Esophagus mucosa (tissue), 1 donor: ENCODE measurements at places on chromosomes 4 and X. TPM values are rescaled to one million over a fixed set of nuclear protein-coding genes. Genes with fewer than 3 reads are reported as not detected.

DNA sequence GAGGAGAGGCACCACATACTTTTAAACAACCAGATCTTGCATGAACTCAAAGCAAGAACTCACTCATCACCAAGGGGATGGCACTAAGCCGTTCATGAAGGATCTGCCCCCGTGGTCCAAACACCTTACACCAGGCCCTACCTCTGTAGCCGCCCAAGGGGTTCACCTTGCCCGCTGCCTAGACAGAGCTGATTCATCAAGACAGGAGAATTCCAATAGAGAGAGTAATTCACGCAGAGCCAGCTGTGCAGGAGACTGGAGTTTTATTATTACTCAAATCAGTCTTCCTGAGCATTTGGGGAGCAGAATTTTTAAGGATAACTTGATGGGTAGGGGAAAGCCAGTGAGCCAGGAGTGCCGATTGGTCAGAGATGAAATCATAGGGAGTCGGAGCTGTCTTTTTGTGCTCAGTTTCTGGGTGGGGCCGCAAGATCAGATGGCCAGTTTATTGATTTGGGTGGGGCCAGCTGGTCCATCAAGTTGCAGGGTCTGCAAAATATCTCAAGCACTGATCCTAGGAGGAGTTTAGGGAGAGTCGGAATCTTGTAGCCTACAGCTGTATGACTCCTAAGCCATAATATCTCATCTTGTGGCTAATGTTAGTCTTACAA lies 364.7 kb downstream of the PCDH7 start:
- no peak for ATAC-seq

- no peak for ATAC-seq
Measured at GRCh38 chr4:154916068-154916467, 135.0 kb downstream of the RBM46 start.

DNA sequence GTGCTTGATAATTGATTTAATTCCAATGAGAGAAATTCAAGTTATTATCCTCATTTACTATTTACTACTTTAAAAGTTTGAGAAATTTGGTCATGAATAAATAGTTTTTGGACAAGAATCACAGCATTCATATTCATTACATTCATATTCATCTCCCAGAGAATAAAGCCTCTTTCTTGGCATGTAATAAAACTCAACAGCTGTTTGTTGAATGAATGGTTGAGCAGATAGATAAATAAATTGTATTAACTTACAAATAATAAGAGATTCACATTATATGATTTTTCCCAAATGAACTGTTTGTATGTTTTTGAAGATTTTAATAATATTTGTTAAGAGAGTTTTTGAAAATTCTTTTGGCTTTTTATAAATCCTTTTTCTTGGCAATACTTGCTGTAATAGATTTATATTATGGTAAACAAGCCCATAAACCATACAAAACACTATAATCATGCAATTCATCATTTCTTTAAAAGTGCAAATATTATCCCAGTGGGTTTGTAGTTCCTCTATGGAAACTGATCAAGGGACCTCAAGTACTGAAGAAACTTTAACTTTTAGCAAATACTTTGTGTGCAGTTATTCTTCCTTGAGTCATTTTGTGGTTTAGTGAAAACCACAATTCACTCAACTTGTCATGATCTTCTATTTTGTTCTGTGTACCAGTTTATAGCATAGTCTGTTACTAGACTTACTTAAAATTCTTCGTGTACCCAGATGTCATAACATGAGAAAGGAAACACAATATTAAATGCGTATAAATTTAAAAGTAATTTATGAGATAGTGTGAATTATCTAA lies 371.8 kb downstream of the ADGRL3 start:
- no peak for ATAC-seq

AMOT gene
- total RNA-seq, result 3.3 TPM

- peak; percentile 41 for ATAC-seq
Measured at GRCh38 chr4:153497091-153497531, 31.0 kb downstream of the TMEM131L start.

GRCh38 chrX:41384051-41384705 lies 50.2 kb downstream of the DDX3X start:
- ATAC-seq, result peak; percentile 85

DNA sequence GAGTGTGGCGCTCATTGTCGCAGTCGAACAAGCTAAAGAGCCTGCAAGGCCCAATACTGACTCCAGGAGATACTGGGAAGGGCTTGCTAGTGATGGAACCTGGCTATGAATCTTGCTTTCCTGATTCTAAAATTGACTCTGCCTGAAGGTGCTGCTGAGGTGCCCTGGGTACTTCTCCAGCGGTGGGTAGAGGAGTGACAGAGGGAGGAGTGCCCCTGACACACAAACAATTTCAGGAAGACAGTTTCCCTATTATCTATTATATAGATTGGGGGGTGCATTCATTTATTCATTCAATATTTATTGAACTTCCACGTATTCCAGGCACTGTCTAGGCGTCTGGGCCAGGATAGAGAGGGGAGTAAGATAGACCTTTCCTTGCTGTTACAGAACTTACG lies 339.2 kb upstream of the GATB start:
- no peak for ATAC-seq
